ENCODE measurements at places on chromosomes 13 and 19. TPM values are rescaled to one million over a fixed set of nuclear protein-coding genes. Genes with fewer than 3 reads are reported as not detected.
A peak's percentile ranks its signal among the peaks of the same experiment; 100 is the strongest.

CCDC9 gene
- 22.0 TPM for polyA plus RNA-seq

DNA sequence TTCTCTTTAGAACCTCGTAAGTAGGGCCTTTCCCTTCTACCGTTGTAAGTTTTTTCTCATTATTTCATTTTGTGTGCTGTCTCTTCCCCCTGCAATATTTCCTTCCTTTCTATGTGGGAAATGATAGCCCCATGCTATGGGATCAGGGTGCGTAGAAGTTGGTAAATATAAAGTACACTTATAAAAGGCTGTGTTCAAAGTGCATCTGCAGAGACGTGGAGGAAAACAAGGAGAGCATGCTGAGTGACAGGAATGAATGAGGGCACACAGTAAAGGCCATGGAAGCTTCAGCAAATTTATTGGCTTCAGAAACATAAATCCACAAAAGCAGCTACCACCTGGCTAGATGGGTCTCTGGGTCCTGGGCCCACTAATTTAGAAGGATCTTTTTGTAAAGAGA, 21.6 kb upstream of the SPRY2 start:
- H3K36me3 ChIP-seq, result no peaks in the 10 kb centered on the region
- no peaks in the 10 kb centered on the region for H3K27me3 ChIP-seq
- no peak overlapping the region for H3K4me3 ChIP-seq
- H3K4me1 ChIP-seq, result peaks cover 5% of the 10 kb centered on the region
- no peak for DNase-seq
- no peak overlapping the region for H3K27ac ChIP-seq

ZNF112 gene
- polyA plus RNA-seq, result 6.4 TPM

DNA sequence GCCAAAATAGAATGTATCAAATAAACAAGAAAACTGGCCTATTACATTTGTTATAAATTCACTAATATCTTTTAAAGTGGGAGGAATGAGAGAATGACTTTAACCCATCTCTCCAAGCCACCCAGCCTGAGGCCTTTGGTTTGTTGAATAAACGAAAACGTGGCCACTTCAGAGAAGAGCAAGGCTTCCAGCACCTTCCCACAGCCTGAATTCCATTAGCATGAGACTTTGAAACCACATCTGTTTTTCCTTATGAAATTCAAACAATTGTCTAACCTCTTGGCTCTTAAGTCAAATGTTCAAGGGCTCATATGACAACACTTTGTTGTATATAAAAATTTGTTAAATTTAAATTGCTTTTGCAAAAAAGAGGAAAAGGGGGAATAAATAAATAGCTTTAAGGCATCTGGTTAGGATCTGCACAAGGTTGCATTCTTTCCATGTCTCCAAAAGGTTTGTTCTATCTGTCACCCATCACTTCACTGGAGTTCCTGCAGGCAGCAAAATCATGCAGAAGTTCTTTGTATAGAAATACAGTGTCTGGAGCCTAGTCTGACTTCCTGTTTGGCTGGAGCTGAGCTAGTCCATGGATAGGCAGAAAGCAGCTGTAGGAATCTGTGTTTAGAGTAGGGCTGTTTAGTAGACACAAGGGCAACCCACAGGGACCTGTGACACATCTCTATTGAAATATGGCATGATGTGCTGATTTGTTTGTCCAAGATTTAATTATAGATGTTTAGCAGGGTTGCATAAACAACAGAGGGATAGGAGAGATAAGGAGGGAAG, 502.3 kb downstream of the KCTD12 start:
- no peaks in the 10 kb centered on the region for H3K27me3 ChIP-seq
- no peaks in the 10 kb centered on the region for H3K36me3 ChIP-seq
- H3K4me3 ChIP-seq, result no peak overlapping the region
- H3K27ac ChIP-seq, result peak overlapping the region; percentile 80
- peak; percentile 97 for DNase-seq
- peaks cover 5% of the 10 kb centered on the region for H3K4me1 ChIP-seq

DNA sequence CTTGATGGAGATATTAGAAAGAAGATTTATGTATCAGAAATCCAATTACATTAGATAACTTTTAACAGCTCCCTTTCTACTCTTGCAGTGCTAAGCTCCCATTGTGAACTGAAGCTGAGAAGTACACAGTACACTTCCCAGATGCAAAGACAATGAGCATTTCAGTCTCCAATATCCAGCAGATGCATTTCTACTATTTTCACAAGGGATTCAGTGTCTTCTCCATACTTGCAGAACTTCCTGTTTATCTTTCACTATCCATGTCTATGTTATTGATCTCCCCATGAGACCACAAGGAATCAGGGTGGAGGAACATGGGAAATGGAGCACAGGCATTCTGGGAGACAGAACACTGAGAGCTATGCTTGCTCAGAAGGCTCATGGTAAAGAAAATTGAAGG, 207.5 kb downstream of the ENOX1 start:
- H3K36me3 ChIP-seq, result no peaks in the 10 kb centered on the region
- no peak for DNase-seq
- no peak overlapping the region for H3K4me3 ChIP-seq
- H3K27me3 ChIP-seq, result no peaks in the 10 kb centered on the region

GRCh38 chr19:18269070-18269723, 5.1 kb downstream of the IQCN start:
- H3K27me3 ChIP-seq, result no peaks in the 10 kb centered on the region
- H3K36me3 ChIP-seq, result peaks cover 54% of the 10 kb centered on the region
- H3K4me1 ChIP-seq, result peaks cover under 1% of the 10 kb centered on the region
- H3K27ac ChIP-seq, result no peak overlapping the region

GRCh38 chr19:45515081-45515624, 7.9 kb downstream of the VASP start:
- H3K27me3 ChIP-seq, result no peaks in the 10 kb centered on the region
- H3K36me3 ChIP-seq, result peaks cover 22% of the 10 kb centered on the region
- peak overlapping the region; percentile 20 for H3K27ac ChIP-seq
- no peak overlapping the region for H3K4me3 ChIP-seq
- H3K4me1 ChIP-seq, result peaks cover 26% of the 10 kb centered on the region
- peak; percentile 77 for DNase-seq

- DNase-seq, result no peak
- H3K36me3 ChIP-seq, result no peaks in the 10 kb centered on the region
- peaks cover 14% of the 10 kb centered on the region for H3K4me1 ChIP-seq
- no peak overlapping the region for H3K4me3 ChIP-seq
- H3K27me3 ChIP-seq, result no peaks in the 10 kb centered on the region
Measured at GRCh38 chr13:21328201-21328600, 130.9 kb downstream of the ZDHHC20 start.

- no peak for DNase-seq
- no peaks in the 10 kb centered on the region for H3K36me3 ChIP-seq
- H3K4me3 ChIP-seq, result no peak overlapping the region
- no peaks in the 10 kb centered on the region for H3K27me3 ChIP-seq
- no peak overlapping the region for H3K27ac ChIP-seq
- peaks cover 3% of the 10 kb centered on the region for H3K4me1 ChIP-seq
Measured at GRCh38 chr13:108407495-108407894, 138.0 kb downstream of the TNFSF13B start.

GRCh38 chr13:104289400-104289799, 1223.2 kb upstream of the SLC10A2 start:
- DNase-seq, result no peak
- no peak overlapping the region for H3K27ac ChIP-seq
- H3K27me3 ChIP-seq, result no peaks in the 10 kb centered on the region
- H3K36me3 ChIP-seq, result no peaks in the 10 kb centered on the region

DNA sequence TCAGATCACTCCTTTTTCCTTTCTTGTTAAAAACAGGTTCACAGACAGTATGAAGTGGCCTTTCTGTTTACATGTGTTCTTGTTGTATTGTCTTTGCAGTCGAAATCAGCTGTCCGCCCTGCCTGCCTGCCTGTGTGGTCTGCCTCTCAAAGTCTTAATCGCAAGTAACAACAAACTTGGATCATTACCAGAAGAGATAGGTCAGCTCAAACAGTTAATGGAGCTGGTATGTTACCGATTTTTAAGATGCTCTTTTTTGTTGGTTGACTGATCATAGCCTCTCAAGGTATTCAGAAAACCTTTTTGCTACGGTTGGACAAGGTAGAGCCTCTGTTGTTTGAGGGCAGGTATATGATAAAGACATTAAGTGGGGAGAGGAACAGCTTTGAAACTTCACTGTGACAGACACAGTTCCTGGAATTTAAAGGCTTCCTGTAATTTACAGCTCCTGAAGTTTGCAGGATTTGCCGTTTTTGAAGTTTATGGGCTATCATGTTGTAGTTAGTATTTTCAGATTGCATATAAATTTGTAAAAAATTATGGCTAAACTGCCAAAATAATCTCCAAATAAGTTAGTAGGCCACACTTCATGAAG, 116.1 kb downstream of the LRCH1 start:
- peaks cover 30% of the 10 kb centered on the region for H3K4me1 ChIP-seq
- H3K27me3 ChIP-seq, result no peaks in the 10 kb centered on the region
- H3K27ac ChIP-seq, result peak overlapping the region; percentile 43
- H3K4me3 ChIP-seq, result no peak overlapping the region

DNA sequence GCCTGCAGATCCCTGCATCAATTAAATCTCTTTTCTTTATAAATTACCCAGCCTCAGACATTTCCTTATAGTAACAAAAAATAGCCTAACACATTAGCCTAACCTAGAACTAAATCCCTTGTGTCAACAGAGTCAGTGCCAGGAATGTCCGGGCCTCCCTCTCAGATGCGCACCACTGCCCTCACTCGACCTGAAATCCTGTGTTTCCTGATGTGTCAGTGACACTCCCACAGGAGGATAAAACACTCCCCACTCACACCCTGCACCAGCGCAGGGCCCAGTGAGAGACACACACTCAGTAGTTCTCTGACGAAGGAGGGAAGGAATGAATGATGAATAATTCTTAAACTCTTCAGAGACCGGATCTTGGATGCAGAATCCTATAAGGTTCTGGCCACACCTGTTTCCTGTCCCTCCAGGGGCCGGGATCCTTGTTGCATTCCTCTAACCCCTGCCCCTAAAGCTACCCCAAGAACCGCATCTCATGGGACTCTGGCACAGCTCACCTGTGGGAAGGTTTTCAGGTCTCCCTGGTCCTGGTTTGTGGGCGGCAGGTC, 3.1 kb downstream of the CEACAM3 start:
- H3K27me3 ChIP-seq, result no peaks in the 10 kb centered on the region
- H3K4me3 ChIP-seq, result no peak overlapping the region
- H3K4me1 ChIP-seq, result no peaks in the 10 kb centered on the region
- DNase-seq, result no peak
- no peaks in the 10 kb centered on the region for H3K36me3 ChIP-seq

GRCh38 chr19:16175954-16176353, 2.6 kb upstream of the CIB3 start:
- H3K4me3 ChIP-seq, result no peak overlapping the region
- H3K27me3 ChIP-seq, result no peaks in the 10 kb centered on the region
- no peaks in the 10 kb centered on the region for H3K36me3 ChIP-seq

GRCh38 chr13:93620181-93620765, 393.7 kb downstream of the GPC6 start:
- DNase-seq, result peak; percentile 67
- no peak overlapping the region for H3K27ac ChIP-seq
- no peaks in the 10 kb centered on the region for H3K27me3 ChIP-seq
- H3K4me3 ChIP-seq, result no peak overlapping the region
- no peaks in the 10 kb centered on the region for H3K4me1 ChIP-seq

RFPL4AL1 gene
- polyA plus RNA-seq, result 0.37 TPM

NOSIP gene
- 68.6 TPM for polyA plus RNA-seq

RCBTB1 gene
- 24.9 TPM for polyA plus RNA-seq

CALR3 gene
- polyA plus RNA-seq, result not detected

GRCh38 chr13:64278493-64278892, 2862.8 kb upstream of the PCDH20 start:
- no peak overlapping the region for H3K27ac ChIP-seq
- H3K36me3 ChIP-seq, result no peaks in the 10 kb centered on the region
- no peak overlapping the region for H3K4me3 ChIP-seq

KL gene
- polyA plus RNA-seq, result 2.6 TPM

- no peaks in the 10 kb centered on the region for H3K36me3 ChIP-seq
- no peak for DNase-seq
- H3K4me1 ChIP-seq, result no peaks in the 10 kb centered on the region
- H3K27ac ChIP-seq, result no peak overlapping the region
- H3K27me3 ChIP-seq, result no peaks in the 10 kb centered on the region
- no peak overlapping the region for H3K4me3 ChIP-seq
Measured at GRCh38 chr13:80677227-80677626, 336.3 kb upstream of the SPRY2 start.

DNA sequence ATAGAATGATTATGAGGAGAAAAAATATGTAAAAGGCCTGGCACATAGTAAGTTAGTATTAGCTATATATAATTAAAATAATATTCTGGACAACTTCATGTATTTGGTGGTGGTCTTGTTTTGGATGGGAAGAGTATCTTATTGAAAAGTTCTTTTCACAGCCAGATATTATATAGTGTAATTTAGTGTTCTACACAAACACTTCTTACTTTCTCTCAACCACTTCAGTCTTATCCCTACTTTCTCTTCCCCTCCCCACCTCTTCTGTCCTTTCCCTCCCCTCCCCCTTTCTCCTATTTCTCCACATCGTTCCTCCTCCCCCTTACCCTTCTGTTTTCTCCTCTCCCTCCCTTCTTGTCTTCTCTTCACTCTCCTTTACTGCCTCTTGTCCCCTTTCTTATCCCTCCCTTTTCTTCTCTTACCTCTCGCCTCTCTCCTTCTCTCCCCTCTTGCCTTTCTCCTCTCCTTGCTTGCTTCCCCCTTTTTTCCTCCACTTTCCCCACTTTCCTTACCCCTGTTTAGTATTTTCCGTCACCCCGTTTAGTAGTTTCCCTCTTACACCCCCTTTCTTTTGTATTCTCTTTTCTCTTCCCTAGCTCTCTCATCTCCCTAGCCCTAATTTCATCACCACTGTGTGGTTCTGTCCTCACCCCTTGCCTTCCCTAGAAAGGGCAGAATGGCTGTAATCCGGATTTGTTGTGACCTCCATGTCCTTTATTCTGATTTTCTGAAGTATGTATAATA, 107.2 kb upstream of the MLNR start:
- H3K36me3 ChIP-seq, result peaks cover 19% of the 10 kb centered on the region
- no peaks in the 10 kb centered on the region for H3K4me1 ChIP-seq

ATCAY gene
- 0.15 TPM for polyA plus RNA-seq

DACH1 gene
- 10.5 TPM for polyA plus RNA-seq

AXL gene
- polyA plus RNA-seq, result 39.9 TPM

GRCh38 chr19:53432088-53432661, 391 bp downstream of the ZNF761 start:
- H3K4me1 ChIP-seq, result peaks cover 6% of the 10 kb centered on the region
- H3K27me3 ChIP-seq, result no peaks in the 10 kb centered on the region
- peak; percentile 5 for DNase-seq

ADM5 gene
- 1.8 TPM for polyA plus RNA-seq

MEDAG gene
- polyA plus RNA-seq, result 8.1 TPM

GRCh38 chr19:17076543-17076991, 990 bp downstream of the MYO9B start:
- H3K4me3 ChIP-seq, result peak overlapping the region; percentile 77
- DNase-seq, result no peak
- H3K36me3 ChIP-seq, result peaks cover 10% of the 10 kb centered on the region
- peaks cover 32% of the 10 kb centered on the region for H3K4me1 ChIP-seq

DNA sequence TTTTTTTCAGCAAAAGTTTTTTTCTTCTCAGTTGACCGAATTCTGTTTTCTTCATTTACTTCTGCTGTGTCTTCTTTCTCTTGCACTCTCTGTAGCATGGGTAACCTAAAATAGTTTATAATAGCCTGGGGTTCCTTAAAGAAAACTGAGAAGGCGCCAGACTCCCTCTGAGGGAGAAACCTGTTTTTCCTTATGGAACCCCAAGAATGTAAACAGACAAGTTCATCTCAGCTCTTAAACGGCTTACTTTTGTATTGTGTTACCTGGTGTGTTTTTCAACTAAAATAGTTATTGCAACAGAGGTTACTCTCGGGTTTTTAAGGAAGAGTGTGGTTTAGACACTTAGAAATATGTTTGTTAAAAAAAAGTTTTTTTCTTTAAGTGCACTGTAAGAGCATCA, 23.8 kb upstream of the TM9SF2 start:
- H3K27ac ChIP-seq, result no peak overlapping the region
- no peaks in the 10 kb centered on the region for H3K36me3 ChIP-seq
- no peaks in the 10 kb centered on the region for H3K27me3 ChIP-seq
- no peak overlapping the region for H3K4me3 ChIP-seq

- H3K27me3 ChIP-seq, result no peaks in the 10 kb centered on the region
- no peak for DNase-seq
- H3K4me1 ChIP-seq, result peaks cover 20% of the 10 kb centered on the region
- H3K27ac ChIP-seq, result no peak overlapping the region
- H3K4me3 ChIP-seq, result no peak overlapping the region
Measured at GRCh38 chr19:6381030-6381750, 5.5 kb upstream of the PSPN start.
